ENCODE measurements at places on chromosomes 2 and 18.

DNA sequence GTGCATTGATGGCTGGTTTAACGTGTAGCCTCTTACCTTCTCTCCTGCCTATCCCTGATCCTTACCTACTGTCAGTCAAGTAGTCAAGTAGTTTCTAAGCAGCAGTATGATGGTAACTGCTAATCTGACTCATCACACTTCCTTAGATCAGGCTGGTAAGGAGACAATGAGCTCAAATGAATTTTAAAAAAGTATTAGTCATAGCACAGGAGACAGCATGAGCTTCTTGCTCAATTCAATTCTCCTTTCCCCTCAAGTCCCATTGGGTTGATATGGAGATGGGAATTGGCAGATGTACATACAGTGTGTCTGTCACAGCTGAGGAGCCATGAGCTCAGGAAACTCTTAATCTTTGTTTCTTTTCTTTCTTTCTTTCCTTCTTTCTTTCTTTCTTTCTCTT is 799.7 kb downstream of the LRP1B start:
- DNase-seq, result peak; percentile 88

DNA sequence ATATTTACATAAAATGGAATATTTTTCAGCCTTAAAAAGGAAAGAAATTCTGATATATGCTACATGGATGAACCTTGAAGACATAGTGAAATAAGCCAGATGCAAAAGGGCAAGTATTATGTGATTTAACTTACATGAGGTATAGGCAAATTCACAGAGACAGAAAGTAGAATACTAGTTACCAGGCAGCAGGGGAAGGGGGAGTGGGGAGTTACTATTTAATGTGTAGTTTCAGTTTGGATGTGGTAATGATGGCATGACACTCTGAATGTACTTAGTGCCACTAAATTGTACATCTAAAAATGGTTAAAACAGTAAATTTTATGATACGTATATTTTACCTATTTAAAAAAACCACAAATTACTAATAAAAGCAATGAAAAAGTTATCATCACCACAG is 12.1 kb downstream of the METTL4 start:
- DNase-seq, result no peak

DNA sequence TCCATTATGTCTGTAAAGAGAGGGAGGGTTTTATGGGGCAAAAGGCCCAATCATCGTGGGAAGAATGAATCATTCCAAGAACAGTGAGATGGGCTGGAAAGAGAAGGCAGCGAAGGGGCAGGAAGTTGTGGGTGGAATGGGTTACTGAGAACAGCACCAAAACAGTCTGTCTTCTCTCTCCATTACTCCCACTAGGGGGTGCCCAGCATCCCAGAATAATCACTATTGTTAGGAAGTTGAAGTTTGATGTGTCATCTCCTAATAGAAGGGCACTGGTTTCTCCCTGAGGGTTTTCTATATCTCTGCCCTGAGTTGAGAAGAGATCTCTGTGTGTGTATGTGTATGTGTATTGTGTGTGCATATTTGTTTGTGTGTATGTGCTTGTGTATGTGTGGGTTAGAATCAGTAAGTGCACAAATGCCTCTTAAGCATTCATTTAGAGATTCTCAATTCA is 76.6 kb upstream of the MAP4K3 start:
- peak; percentile 98 for DNase-seq

GRCh38 chr2:7703048-7703447 is 785.8 kb downstream of the RNF144A start:
- no peak for DNase-seq

DNA sequence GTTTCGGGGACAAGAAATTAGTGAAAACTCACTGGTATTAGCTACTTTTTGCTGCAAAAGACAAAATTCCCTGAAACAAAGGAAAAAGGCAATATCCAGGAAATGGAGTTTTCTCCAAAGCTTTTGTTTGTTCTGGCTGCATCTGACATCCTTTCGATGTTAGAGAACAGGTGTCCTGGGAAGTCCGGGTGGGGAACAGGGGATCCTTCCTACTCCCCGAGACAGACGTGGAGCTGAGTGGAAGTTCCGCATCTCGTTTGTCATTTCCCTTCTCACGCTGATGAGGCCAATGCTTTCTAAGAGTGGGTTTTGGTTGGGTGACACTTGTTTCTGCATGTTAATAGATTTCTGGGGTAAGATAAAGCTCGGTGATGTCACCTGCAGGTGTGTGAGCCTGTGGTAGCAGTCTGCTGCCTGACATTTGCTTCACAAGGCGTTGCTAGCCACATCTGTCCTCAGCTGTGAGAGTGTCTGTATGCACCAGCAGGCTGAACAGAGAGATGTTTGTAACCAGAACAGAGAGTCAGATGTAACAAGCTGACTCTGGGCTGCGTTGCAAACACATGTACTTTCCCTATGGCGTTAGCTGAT is 125.9 kb downstream of the ACOXL start:
- no peak for DNase-seq

DNA sequence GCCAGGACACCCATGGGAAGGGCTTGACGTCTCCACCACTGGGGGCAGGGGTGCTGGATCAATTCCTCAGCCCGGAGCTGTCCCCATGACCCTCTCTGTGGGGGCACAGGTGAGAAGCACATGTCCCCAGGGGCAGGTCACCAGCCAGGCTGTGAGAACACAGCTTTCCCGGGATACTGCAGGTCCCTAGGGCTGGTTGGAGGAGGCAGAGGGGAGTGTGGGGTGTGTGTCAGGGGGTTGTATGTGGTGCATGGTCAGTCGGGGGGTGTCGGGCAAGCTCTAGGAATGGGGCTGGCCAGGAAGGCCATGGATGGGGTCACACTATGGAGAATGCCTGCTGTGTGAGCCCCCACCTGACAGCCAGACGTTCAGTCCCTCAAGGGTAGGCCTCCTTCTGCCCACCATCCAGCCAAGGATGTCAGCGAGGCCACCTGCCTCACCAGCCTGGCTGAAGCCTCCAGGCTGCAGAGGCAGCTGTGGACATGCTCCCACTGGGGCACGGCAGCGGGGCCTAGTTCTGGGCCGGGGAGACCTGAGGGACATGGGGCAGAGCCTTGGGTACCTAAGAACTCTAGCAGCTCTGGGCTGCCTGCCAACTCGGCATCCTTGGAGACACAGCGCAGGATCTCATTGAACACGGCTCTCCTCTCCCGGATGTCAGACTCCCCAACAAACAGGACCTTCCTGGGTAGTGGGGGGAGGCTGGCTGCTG is 10.3 kb downstream of the HS1BP3 start:
- peak; percentile 37 for DNase-seq

DNA sequence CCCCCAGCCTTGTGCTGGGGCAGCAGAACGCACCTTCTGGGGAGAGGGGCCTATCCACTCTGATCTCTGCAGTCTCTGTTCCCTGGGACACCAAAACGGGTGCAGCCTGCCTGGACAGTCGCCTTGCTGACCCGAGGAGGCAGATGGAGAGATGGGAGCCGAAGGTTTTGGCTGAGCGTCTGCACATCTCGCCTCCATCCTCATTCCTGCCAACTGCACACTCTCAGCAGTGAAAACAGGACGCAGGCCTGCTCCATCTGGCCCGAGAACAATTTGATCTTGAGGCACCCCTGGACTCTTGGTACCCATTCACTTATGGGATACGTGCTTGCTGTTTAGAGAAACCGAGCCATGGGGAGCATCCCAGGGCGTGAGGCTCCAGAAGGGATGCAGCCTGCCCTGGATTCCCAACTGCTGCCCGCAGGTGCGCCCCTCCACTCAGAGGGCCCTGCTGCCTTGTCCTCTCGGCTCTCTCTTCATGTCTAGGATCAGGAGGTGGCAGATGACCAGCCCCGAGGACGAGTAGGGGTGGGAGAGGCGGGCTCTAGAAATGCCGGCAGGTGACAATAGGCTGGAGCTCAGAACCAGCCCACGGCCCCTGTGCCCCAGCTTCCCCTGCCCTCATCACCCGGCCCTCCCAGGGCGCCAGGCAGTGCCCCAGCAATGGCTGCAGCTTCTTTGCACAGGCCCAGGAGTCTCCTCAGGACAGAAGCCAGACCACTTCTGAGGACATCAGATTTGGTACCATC is 9.1 kb upstream of the SEMA4C start:
- no peak for DNase-seq

GRCh38 chr18:27206411-27206810 is 21.3 kb upstream of the CHST9 start:
- no peak for DNase-seq

DNA sequence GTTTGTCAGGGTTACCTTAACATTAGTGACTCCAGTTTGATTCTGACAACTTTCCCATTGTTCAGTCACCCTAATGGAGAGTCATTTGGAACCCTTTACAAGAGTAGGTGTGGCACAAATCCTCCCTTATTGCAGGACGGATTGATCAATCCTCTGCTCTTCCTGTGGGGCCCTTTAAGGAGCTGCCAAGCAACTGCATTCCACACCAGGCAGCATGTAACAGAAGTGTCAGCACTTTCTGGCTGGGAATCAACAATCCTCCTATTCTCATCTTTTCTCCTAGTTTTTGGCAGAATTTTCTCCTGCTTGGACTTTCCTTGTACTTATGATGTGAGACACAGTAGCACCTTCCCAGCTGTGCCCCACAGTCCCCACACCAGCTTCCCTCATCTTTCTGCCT is 177.8 kb downstream of the ST6GAL2 start:
- DNase-seq, result no peak

DNA sequence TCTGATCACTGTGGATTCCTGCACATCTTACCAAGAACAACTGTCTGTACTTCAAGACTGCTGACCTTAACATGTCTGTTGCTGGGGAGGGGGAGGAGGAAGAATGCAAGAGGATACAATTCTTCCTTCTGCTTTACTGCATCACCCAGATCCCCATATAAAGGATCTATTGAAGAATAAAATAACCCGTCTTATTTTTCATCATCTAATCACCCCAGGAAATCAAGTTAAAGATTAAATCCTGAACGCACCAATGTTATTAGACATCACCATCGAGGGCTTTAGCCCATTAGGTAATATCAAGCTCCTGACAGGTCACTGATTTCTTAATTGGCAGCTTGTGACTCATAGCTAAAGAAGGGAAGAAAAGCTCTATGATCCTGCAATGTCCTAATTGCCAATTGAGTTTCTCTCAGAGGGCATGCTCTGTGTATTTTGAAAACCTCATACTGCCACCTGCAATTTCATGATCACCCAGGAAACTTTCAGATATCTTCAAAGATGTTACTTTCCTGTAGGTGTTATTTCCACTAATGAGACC is 75.4 kb upstream of the KCNE4 start:
- DNase-seq, result peak; percentile 40

DNA sequence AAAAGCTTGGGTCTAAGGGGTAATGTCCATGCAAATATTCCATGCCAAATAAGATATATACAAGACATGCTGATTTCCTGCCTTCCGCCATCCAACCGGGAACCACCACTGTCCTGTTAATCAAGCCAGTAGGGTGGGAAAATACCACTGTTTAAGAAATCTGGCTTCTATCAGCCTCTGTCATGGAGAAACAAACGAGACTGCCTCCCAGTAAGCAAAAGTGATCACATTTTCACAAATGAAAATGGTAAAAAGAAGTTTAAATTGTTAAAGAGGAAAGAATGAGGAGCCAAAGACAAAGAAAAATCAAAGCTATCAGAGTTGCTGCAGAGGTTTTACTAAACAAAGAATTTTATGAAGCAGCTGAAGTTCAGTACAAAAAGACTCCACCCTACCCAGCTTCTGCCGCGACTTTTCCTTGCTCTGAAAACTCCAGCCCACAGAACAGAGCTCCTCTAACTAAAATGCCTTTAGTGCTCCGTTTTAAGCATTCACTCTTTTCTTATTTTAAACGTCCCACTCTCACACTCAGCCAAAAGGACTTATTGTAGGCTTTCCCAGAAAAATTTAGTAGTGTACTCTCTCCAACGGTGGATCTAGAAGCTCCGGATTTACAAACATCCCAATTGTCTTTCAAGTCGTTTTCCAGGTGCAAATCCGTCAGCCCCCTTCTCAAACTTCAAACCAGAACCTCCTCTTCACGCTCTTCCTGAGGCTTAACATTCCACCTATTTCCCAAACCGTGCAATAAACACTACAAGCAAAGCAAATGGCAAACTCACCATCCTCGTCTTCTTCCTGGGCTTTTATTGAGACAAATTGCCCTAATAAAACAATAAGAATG is 613 bp downstream of the COL5A2 start:
- peak; percentile 95 for DNase-seq

DNA sequence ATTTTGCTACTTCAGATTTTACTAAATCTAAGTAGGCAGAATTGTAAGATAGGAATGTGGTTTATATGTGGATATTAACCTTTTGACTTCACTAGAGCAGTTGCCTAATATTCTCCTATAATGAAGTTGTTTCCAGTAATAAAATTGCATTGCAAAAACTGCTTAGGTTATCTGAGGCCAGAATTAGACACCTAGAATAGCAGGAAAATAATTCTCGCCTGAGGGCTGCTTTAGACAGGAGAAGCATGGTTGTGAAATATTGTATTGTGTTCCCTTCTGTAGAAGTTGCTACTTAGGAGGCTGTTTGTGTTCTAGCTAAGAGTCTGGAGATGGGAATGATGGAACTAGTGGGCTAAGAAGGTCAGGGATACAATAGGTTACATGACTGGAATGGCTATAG is 146.3 kb downstream of the PLCL1 start:
- peak; percentile 68 for DNase-seq

DNA sequence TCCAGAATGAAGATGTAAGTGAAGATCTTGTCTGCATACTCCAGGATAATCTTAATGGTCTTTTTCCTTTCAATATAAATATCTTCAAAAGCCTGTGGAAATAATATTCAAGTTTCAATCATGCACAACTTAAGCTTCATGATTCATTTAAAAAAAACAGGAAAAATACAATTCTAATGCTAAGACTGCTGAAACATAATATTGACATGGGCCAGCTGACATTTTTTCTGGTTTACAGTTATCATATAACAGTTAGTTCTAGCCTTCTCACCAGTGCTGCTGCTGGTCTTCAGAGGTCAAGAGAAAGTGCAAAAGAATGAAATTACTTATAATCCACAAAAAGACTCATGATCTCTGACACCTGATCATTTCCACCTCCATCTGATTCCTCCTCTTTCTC is 110.4 kb upstream of the SCN1A start:
- no peak for DNase-seq

DNA sequence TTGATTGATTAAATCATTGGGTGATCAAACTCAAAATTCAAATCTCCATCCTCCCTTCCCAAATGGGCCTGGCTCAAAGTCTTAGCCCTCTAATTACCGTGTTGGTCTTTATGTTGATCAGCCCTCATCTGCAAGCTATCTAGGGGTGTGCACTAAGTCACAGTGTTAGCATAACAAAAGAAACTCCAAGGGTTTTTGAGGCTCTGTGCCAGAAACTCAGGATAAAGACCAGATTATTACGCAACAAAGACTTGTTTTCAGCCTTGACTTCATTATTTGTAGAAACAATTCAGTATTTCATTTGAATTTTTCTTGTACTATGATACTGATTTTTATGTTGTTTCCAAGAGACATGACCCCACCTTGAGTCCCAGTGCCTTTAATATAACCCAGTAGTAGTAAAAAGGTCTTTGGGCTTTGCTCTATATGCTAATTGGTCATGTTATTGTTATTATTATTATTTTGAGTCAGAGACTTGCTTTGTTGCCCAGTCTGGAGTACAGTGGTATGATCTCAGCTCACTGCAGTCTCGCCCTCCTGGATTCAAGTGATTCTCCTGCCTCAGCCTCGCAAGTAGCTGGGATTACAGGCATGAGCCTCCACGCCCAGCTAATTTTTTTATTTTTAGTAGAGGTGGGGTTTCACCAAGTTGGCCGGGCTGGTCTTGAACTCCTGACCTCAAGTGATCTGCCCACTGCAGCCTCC is 13.9 kb downstream of the PSMD14 start:
- peak; percentile 39 for DNase-seq

- no peak for DNase-seq
These were observed 2.2 kb downstream of the BOD1L2 start for GRCh38 chr18:57149051-57149450.
